Hematopoietic multipotent progenitor cell treated with erythropoietin and hydrocortisone succinate and interleukin-3 and kit ligand, for 4 days (in vitro differentiated cells): ENCODE measurements at places on chromosomes 7 and 10.

GRCh38 chr10:87930934-87931835, 67.8 kb downstream of the PTEN start:
- DNase-seq, result no peak

- no peak for DNase-seq
Observed at GRCh38 chr10:87619705-87620104, 40.0 kb upstream of the PAPSS2 start.

- DNase-seq, result no peak
Observed at GRCh38 chr10:26528048-26528447, 89.9 kb downstream of the APBB1IP start.

GRCh38 chr10:77507291-77507880, 130.2 kb downstream of the KCNMA1 start:
- no peak for DNase-seq

GRCh38 chr7:93390660-93391059, 158.5 kb downstream of the VPS50 start:
- DNase-seq, result no peak

DNA sequence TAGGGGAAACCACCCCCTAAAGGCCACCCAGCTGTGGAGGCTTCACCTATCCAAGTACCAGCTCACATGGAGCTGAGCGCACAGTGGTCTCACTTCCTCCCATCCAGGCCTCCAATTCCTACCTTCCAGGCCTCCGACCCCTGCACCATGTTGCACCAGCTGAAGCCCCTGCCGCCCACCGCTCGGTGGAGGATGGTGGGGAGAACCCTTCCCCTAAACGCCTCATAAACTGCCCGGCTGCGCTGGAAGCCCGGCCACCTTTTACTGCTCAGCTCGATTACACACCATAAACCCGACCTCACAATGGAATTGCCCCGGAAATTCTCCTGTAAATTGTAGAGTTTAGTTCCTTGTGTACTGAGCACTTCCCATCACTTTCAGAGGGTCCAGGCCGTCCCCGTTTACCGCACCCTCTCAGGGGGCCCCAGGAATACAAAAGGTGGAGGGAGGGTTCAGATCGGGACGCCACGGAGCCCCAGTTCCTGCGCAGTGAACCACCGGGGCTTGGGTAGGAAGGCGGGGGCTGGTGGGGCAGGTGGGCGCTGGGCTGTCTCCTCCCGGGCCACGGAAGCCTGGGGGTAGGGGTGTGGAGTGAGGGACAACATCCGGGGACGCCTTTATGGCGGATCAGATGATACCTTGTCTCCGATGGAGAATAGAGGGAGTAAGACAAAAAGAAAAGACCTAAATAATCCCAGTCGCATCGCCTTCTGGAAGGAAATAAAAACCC, 1.4 kb upstream of the HOXA7 start:
- DNase-seq, result no peak

DNA sequence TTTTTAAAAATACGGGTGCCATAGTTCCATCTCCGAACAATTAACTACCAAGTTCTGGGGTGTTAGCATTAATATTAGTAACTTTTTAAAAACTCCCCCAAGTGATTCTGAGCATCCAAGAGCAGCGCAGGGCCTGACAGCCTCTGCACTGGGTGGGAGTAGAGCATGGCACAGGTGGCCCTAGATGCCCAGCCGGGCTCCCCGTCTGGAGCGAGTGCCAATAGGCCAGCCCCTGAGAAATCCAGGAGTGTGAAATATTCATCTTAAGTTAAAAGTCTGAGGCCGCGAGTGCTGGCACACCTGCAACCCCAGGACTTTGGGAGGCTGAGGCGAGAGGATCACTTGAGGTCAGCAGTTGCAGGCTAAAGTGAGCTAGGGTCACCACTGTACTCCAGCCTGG, 16.2 kb downstream of the FAM107B start:
- DNase-seq, result no peak

DNA sequence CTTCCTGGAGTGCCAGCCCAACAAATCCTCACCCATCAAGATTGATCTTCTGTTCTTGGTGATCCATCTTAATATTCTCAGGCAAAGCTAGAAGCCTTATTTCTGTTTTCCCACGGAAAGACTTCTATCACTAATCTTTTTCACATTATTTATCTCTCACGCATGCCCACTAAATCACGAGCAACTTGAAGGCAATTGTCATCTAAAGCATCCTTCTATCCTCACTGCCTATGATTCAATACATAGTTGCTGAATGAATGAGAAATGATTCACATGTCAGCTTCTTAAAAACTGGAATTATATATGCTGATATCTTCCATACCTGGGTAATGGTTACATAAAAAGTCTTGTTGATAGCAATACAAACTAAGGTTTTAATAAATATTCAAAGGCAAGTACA, 12.6 kb upstream of the COL1A2 start:
- no peak for DNase-seq

- DNase-seq, result peak; percentile 42
Observed at GRCh38 chr7:46352004-46352954, 431.2 kb upstream of the IGFBP3 start.

DNA sequence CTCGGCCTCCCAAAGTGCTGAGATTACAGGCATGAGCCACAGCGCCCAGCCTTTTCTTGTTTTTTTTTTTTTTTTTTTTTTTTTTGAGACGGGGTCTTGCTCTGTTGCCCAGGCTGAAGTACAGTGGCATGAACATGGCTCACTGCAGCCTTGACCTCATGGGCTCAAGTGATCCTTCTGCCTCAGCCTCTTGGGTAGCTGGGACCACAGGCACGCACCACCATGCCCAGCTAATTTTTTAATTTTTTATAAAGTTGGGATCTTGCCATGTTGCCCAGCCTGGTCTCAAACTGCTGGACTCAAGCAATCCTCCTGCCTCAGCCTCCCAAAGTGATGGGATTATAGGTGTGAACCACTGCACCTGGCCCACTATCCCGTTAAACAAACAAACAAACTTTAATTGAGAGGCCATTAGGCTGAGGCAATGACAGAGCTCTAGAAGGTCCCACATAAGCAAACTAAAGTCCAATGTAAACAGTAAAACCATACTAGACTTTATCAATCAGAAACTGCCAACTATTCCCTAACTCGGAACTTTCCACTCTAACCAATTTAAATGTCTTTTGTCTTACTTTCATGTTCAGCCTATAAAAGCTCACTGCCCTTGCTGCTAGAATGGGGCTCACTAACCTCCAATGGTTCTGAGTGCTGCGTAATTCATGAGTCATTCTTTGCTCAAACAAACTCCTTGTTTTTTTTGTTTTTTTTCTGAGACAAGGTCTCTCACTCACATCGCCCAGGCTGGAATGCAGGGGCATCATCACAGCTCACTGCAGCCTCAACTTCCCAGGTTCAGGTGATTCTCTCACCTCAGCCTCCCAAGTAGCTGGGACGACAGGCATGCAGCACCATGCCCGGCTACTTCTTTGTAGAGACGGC, 1.9 kb downstream of the DHX32 start:
- DNase-seq, result no peak

DNA sequence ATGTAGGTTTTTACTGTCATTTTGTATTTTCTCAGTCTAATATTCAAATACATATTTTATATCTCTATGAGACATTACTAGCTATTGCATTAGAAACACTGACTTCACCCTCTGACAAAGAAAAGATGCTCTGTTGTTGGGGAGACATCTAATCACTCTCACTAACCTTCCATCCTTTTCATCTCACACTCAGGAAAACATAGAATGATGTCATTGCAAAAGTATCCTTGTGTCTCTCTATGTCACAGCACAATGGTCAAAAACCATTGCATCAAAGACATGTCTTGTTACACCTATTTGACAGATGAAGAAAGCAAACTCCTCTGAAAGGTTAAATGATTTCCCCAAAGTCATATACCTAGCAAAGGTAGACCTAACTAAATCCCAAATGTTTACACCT, 231.3 kb upstream of the PTN start:
- DNase-seq, result no peak

GRCh38 chr7:55977831-55978230, 13.4 kb downstream of the NIPSNAP2 start:
- no peak for DNase-seq

GRCh38 chr10:16545116-16545736, 23.5 kb upstream of the C1QL3 start:
- DNase-seq, result peak; percentile 69

DNA sequence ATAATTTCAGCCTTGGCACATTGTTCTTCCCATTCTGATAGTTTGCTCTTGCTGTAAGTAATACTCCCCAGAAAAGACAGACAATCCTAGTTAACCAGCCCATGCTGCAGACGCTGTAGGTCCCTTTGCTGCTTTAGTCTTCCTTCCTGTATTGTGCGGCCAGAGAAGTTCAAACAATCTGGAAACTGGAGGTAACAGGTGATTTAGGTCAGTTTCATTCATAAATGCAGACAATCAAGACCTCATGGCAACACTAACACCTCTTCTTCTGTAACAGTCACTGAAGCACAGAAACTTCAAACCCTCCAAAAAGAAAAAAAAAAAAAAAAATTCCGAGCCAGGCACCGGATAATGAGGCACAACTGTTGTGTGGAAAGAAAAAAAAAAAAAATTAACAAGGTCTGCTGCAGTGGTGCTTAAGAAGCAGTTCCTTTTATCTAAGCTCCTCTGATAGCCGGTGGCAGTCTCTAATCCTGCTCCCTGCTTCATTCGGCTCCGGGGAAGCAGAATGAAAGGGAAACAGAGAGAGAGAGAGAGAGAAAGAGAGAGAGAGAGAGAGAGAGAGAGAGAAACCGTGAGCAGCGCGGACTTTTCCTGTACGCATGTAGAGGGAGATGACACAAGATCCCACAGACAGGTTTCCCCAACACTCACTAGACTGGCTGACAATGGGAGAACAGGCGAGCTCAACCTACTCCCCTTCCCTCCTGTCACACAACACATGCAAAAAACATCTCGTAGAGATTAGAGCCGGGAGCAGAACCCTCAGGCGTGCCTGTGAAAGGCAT, at the start of gene SEMA3A:
TSS of gene SEMA3A (minus strand) at position 306 of the 788 bp plus-strand sequence. CDS start at position 103, 203 bp downstream.
- peak; percentile 26 for DNase-seq

GRCh38 chr7:26292768-26293560, 1.3 kb downstream of the SNX10 start:
- no peak for DNase-seq

DNA sequence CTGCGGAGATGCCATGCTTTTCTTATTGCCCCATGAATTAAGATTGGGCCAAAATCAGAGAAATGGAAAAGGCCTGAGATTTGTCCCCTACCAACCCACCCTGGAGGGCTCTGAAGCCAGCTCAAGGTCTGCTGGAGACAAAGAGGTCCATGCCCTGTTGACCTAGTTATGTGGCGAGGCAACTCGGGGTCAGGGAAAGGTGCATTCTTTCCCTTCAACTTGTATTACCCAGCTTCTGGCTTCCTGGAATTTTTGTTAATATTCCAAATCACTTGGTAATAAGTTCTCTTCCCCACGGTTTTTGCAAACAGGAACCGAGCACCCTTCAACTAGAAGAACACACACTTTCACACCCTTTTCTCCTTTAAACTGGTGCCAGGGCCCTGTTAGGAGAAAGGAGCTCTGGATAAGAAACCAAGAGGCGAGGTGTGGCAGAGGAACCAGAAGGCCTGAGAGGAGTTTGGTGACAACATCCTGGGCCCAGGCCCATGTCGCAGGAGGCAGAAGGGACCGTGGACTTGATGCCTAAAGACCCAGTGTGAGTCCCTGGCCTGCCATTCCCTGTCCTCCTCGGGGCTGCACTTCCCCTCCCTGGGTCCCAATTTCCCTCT, 12.5 kb upstream of the SFRP5 start:
- no peak for DNase-seq

- DNase-seq, result peak; percentile 51
Observed at GRCh38 chr10:98030093-98030821, at the start of gene CRTAC1. CRTAC1 (minus strand) TSS chr10:98030621; CDS start chr10:98030472, 149 bp downstream.

DNA sequence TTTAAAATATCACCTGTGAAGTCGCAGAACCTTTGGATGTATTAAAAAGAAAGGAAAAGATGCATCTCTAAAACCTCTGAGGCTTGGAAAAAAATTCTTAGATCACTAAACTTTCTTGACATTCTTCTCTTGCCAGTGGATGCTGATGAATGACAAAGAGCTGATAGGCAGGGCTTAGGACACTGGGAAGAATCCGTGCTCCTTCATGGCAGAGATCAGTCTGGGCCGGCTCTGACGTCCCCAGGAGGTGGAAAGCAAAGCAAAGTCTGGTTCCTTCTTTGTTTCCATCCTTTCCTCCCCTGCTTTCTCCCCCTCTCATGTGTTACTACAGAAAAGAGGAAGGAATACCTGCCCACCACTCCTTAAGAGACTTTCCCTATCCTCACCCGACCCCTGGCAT, 161.9 kb downstream of the PRKCQ start:
- no peak for DNase-seq

DNA sequence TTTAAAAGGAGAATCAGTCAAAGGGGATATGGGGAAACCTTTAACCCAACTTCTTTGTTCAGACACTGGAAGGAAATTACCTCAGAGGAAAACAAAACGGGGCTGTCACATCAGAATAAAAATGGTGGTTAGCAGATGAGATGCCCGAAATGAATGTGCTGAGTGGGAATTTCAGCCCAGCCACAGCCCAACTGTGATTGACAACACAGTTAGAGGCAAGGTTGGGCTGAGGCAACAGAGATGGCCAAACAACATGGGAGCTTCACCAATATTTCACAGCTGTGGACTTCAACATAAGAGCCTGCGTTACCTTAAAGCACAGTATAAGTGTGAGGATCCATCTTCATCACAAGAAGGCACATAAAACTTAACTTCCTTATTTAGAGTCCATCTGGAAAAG, 133.5 kb upstream of the PTPRZ1 start:
- DNase-seq, result no peak

- peak; percentile 26 for DNase-seq
Observed at GRCh38 chr10:971150-971542, 17.1 kb upstream of the GTPBP4 start.

GRCh38 chr10:96622013-96622787, 35.4 kb upstream of the TM9SF3 start:
- DNase-seq, result peak; percentile 85

- peak; percentile 37 for DNase-seq
Observed at GRCh38 chr10:52232561-52233350, 81.3 kb upstream of the DKK1 start.

DNA sequence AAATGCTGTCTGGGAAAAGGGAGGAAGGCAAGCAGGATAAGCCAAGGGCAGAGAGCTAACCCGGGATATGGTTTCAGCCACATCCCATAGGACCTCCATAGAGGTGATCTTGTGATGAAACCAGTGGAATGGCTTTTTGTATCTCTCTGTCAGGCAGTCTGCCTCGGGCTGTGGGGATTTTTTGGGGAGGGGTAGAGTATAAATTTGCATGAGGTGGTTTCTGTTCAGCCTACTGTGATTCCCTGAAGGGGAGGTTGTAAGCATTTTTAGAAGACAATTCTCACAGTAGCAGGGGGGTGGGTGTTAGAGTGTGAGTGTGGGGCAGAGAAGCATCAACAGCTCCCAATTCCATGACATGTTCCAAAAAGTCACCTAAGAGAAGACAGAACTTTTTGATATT, 11.8 kb downstream of the OR9A2 start:
- no peak for DNase-seq

DNA sequence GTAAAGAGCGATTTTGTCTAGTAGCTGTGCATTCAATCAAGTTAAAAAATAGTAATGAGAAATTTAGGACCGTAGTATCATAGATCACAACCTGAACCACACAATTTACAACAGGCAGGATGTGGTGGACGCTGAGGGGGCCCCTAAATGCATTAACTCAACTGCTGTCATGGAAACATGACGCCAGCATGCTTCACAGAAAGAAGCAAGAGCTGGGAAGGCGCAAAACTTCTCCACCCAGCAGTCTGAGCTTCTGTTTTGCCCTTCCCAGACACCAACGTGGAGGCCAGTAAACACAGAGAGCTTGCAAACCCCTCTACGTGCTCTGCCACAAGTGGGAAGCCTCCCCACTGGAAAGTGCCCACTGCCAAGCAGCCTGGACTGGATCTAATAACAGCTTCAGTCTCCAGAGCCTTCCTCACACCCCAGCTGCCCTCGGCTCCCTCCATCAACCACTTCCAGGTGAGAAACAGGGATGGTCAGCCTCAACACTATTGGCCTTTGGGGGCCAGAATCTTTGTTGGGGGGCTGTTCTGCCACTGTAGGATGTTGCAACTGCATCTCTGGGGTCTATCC, 151.8 kb downstream of the SFMBT2 start:
- peak; percentile 87 for DNase-seq
